ENCODE measurements at places on chromosomes 5 and 9.

DNA sequence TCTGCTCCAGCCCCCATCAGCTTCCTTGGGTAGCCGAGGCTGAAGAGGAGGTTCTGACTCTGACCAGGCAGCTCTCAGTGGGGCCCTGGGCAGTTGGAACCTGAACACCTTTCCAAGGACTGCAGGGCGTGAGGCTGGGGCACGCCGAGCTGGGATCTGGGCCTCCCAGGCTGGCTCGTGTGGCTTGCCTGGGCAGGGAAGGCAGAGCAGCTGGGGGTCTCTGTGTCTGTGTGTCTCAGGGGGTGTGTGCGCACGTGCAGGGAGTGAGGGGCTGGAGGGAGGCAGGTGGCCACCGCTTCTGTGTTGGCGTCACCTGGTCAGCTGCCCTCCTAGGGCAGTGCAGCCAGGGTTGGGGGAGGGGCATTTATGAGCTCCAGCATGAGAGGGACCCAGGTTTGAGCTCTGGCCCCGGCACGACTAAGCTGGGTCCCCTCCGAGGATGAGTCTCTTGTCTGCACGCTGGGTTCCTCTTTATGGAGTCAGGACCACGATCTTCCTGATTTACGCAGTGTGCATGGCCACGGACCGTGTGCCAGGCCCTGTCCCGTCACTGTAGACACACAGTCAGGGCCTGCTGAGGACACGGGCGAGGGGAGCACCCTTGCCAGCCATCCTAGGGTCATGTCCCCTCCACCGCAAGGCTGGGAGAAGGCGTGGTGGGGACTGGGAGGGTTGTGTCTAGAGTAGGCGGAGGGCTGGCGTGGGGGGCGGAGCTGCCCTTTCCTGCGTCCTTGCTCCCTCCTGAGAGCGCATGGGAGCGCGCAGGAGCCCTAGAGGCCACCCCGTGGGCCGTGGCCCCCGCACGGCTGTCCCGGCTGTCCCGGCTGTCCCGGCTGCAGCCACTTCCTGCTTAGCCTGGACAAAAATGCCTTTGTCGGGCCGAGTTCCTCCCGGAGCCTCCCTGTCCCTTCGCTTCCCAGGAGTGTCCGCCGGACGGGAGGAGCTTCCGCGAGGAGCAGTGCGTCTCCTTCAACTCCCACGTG lies 4.6 kb downstream of the ADAMTSL2 start:
- no peak for DNase-seq

DNA sequence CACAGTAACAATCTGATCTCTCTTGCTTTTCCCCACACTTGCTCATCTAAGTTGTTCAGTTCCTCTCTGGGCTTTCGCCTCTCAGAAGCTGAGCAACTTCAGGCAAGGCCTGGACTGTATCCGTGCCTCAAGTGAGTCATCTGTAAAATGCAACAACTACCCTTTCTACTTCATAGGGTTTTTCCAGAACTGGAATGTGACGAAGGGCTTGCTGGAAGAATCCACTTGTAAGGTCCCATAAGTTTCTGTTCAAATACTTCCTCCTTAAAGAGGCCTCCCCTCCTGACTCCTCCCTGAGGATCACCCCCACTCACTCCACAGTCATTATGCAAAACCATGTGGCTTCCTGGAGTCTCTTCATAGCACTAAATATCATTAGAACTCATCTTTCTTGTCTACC lies 17.5 kb upstream of the INSYN2B start:
- DNase-seq: no peak

- DNase-seq: no peak
These were observed 188.0 kb downstream of the HCN1 start for GRCh38 chr5:45508135-45508534.

DNA sequence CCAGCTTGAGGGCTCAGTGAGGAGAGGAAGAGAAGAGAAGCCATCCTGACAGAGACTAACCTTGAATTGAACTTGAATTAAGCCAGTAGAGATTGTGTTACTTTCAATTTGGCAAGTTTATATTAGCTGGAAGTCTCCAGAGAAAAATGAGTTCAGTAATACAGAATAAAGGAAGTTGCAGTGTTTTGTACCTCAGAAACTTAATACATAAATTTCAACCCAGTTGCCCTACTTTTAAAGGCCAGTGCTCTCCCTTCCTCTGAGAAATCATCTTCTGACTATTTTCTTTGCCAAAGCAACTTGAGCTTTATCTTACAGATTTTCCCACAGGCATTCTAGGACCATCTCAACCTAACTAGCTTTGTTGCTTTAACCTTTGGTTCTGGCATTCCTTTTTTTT lies 231.0 kb upstream of the GAS1 start:
- no peak for DNase-seq

GRCh38 chr5:69033690-69034089 lies 60.1 kb upstream of the SLC30A5 start:
- DNase-seq: no peak

DNA sequence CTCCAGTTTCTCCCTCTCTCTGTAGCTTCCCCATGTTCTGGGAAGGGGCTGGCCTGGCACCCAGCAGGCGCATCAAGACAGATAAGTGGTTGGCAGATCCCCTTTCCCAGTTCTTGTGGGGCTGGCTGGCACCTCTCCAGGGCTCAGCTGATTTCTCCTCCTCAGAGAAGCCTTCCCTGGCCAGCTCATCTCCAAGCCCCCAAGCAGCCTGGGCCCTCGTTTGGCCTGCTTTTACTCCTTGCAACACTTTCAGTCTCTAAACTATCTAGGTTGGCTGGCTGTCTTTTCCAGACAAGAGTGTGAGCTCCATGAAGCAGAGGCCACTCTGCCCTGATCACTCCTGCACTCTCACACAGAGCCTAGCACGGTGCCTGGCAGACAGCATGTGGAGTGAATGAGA lies 13.5 kb downstream of the MACROH2A1 start:
- no peak for DNase-seq

GRCh38 chr9:133958756-133959155 lies 33.4 kb downstream of the VAV2 start:
- DNase-seq: no peak

DNA sequence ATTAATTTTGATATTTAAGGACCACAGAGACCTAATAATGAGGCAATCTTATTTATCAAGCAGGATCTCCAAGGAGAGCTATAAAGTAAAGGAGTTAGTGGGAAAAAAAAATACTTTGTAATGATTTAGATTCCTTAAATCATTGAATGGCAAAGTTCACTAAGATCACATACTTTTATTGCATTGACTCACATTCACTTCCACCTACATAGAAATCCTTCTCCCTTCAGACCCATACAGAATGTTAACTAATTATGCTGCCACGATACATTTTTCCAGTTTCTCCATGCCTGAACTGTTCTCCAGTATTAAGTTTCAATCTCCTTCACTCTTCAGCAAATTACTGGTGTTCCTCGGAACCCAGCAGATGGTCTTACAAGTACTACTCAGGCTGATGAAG lies 388.7 kb downstream of the EFNA5 start:
- no peak for DNase-seq

GRCh38 chr5:146089287-146089686 lies 16.1 kb downstream of the PLAC8L1 start:
- DNase-seq: no peak

GRCh38 chr5:67000794-67001475 lies 195.7 kb downstream of the CD180 start:
- no peak for DNase-seq

DNA sequence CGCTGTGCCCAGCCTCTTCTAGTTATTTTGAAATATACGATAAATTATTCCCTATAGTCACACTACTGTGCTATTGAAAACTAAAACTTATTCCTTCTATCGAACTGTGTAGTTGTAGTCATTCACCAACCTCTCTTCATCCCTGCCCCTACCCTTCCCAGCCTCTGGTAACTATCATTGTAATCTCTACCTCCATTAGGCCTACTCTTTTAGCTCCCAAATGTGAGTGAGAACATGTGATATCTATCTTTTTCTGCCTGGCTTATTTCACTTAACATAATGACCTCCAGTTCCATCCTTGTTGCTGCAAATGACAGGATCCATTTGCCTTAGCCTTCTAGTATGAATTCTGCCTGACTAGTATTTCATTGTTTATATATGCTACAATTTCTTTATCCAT lies 127.4 kb downstream of the PSAT1 start:
- DNase-seq: no peak

GRCh38 chr5:83721953-83722901 lies 1.6 kb upstream of the HAPLN1 start:
- peak; percentile 74 for DNase-seq

GRCh38 chr9:109411798-109412352 lies 86.2 kb downstream of the PTPN3 start:
- peak; percentile 16 for DNase-seq

GRCh38 chr5:75481024-75481423 lies 30.4 kb downstream of the CERT1 start:
- DNase-seq: no peak

DNA sequence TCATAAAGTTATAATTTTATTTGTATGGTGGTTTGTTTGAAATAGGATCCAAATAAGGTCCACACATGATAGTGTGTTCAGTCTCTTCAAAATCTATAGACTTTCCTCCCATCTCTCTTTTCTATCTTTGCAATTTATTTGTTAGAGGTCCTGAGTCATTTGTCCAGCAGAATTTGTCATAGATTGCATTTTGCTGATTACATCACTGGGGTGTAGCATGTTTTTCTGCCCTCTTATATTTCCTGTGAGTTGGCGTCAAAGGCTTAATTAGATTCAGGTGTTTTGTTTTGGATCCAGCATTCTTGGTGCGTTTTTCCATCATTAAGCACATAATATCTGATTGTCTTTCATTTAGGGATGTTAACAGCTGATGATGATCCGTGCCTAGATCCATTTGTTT lies 15.0 kb downstream of the CYFIP2 start:
- no peak for DNase-seq

GRCh38 chr9:1514776-1515363 lies 464.7 kb downstream of the DMRT2 start:
- no peak for DNase-seq

- no peak for DNase-seq
These were observed 239.4 kb upstream of the ZNF462 start for GRCh38 chr9:106623558-106623957.

DNA sequence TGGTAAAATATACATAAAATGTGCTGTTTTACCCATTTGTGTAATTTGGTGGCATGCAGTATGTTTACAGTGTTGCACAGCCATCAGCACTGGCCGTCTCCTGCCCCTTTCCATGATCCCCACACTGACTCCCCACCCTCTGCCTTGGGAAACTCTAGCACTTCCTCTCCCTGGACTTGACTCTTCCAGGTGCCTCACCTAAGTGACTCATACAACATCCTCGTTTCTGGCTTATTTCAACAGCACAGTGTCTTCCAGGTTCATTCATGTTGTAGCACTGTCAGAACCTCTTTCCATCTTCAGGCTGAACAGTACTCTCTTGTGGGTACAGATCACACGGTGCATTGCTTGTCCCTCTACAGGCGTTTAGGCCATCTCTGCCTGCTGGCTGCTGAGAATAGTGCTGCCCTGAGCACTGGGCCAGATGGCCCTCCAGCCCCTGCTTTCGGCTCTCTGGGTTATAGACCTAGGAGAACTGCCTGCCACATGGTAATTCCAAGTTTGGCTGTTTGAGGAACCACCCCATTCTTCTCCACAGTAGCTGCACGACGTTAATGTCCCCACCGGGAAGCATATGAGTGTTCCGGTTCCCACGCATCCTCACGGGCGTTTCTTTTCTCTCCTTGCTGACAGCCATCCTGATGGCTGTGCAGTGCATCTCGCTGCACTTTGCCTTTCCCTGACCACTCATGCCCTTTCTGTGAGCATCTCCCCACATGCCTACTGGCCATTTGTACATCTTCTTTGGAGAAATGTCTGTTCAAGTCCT lies 211.8 kb downstream of the FANCC start:
- DNase-seq: no peak

DNA sequence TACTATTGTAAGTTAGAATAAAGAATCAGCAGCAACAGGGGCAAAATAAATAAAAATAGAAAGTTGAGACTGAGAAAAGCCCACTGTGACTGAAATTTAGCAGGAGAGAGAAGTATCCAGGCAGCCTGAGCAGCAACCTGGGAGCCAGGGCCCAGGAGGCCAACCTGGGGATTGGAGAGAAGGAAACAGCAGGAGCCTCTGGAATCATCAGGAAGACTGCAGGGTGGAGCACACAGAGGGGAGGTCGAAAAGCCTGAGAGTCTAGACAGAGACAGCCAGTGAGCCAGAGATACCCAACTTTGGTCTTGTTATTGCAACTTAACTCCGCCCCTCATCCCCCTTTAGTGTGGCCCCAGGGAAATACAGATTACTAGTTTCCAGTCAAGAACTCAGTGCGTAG lies 98.6 kb downstream of the SLC1A3 start:
- no peak for DNase-seq

DNA sequence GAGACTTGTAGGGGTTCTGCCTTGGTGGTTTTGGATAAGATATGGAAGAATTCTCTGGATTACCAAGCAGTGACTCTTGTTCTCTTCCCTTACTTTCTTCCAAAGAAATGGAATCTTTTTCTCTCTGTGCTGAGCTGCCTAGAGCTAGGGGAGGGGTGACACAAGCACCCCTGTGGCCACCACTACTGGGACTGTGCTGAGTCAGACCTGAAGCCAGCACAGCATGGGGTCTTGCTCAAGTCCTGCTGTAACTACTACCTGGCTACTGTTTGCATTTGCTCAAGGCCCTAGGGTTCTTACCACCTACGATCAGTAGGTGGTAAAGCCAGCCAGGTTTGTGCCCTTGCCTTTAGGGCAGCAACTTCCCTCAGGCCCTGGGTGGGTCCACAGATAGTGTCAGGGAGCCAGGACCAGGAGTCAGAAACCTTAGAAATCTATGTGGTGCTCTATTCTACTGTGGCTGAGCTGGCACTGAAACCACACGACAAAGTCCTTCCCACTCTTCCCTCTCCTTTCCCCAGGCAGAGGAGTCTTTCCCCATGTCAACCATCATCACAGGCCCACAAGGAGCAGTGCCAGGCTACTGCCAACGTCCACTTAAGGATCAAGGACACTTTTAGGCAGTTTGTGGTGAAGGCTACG lies 53.8 kb downstream of the SREK1 start:
- no peak for DNase-seq

GRCh38 chr9:126270556-126270955 lies 56.1 kb upstream of the MVB12B start:
- DNase-seq: no peak

DNA sequence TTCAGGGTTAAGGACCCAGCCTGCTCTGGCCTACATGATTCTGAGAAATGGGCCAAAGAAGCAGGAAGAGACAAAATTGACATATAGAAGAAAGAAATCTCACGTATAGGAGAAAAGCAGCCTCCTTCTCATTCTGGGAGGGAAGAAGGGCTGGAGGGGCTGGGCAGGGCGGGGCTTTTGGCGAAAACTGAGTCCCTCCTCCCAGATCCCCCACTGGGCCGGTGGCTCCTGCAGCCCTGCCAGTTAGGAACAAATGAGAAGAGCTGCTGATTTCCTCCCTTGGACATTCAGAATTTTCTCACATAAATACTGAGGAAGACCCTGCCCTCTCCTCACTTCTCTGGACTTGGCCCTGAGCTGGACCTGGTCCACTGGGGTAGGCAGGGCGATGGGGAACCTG lies at the start of gene WNT8A:
Gene WNT8A (plus strand): TSS at position 332 of the 400 bp plus-strand sequence. CDS start 95 bp downstream, outside the sequence.
- no peak for DNase-seq

GRCh38 chr5:15852217-15852616 lies 327.4 kb downstream of the MARCHF11 start:
- DNase-seq: no peak

Measured in ACHN (cell line).